Cortex of kidney (tissue), 1 donor: ENCODE measurements at places on chromosomes 13 and 19.

- no peak for DNase-seq
Measured at GRCh38 chr13:77386880-77387606, 60.1 kb upstream of the MYCBP2 start.

DNA sequence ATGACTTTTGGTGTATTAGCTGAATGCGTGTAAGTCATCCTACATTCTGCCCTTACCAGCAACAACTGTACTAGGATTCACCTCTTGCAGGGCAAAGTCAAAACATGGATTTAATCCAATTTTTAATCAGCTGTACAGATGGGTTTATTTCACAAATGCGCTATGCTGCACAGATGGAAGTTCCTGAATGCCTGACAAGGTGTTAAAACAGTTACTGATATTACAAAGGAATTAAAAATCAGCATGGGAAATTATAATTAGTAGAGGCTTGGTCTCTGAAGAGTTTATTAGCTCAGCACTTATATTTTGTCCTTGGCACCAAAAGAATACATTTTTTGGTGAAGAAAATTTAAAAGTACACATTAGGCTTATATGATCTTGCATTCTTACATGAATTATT, 448.9 kb downstream of the PCDH9 start:
- DNase-seq = no peak

- no peak for DNase-seq
Measured at GRCh38 chr13:103839460-103839859, 773.2 kb upstream of the SLC10A2 start.

- no peak for DNase-seq
Measured at GRCh38 chr19:13932911-13933393, 5.3 kb downstream of the PODNL1 start.

DNA sequence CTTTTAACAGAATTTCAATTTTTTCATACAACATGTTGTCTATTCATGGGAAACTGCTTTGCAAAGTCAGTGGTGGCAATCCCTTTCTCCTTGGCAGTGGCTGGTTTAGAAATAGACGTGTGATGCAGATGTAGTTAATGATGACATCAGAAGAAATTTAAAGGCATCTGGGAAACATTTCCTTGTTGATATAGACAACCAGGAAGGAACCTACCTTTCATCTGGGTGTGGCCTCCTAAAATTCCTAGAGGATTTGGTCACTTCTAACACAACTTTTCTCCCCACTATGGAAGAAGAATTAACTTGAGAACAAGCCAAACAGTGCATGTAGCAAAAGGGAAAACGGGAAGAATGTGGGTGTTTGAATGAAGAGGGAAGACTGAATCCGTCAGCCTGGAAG, 102.8 kb downstream of the EFNB2 start:
- DNase-seq = no peak

DNA sequence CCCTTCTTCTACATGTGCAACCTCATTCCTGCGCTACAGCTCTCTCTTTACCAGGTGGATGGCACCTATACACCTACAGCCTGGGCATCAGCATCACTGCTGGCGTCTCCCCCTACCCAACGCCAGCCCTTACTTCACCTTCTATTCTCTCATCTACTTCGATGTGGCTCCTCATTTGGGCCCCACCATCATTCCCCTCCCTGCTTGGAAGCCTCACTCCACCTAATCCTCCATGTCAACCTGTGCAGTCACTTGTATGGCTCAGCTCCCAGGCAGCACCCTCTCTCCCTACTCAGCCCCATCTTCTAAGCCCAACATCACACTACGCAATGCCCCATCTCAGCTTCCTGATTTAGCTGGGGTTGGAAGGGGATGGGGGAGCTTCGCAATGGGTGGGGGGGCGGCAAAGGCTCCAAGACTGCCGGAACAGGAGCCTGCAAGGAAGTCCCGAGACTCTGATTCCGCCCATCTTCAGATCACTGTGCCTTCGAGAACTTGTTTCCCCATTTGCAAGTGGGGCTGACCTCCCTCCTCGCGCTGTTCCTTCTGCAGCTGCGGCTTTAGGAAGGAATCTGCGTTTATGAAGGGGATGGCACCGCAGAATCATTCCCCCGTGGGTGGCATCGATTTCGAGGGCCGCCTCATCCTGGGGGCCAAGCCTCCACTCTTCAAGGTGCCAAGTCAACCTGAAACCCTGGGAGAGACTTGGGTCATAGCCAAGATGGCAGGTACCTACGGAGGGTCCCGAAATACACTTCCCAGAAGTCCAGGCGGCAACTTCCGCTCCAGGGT, 913 bp downstream of the MZF1 start:
- DNase-seq = no peak

GRCh38 chr13:100694722-100695508, 20.3 kb upstream of the TMTC4 start:
- DNase-seq = no peak

DNA sequence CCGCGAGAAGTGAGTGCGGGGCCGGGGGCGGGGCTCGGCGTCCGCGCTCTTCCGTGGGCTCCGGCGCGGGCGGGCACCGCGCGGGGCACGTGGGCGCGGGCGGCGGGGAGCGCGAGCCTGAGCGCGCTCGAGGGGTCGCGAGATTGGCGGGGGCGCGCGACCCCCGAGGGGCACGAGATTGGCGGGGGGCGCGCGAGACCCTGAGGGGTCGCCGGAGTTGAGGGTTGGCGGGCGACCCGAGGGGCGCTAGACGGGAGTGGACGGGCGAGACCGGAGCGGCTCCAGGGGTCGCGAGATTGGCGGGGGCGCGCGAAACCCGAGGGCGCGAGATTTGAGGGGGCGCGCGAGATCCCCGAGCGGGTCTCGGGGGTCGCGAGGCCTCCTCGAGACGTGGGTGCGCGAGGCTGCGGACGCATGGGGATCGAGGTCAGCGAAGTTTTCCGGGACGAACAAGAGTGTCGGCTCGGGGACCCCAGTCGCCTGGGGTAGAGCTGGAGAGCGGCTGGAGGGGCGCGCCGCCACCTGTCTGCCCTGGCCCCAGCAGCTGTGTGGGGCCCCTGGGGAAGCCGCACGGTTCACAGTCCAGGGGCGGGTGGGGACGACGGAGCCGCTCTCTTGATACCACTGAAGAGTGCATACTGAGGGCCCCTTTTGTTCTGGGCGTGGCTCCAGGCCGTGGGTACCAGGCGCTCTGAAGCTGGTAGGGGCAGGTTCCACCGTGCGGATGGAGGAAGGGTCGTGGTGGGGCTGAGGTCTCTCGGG, 682 bp downstream of the SSBP4 start:
- DNase-seq = no peak

GRCh38 chr13:65090186-65090585, 2139.9 kb downstream of the PCDH9 start:
- DNase-seq = no peak

GRCh38 chr19:8566855-8567254, 10.4 kb downstream of the MYO1F start:
- no peak for DNase-seq

GRCh38 chr13:75353781-75354193, 128.2 kb downstream of the TBC1D4 start:
- no peak for DNase-seq

GRCh38 chr13:31227063-31227462, 27.3 kb downstream of the B3GLCT start:
- DNase-seq = no peak

GRCh38 chr13:109439813-109440212, 346.6 kb downstream of the IRS2 start:
- no peak for DNase-seq

- DNase-seq = no peak
Measured at GRCh38 chr13:48431987-48432615, 19.2 kb upstream of the LPAR6 start.

DNA sequence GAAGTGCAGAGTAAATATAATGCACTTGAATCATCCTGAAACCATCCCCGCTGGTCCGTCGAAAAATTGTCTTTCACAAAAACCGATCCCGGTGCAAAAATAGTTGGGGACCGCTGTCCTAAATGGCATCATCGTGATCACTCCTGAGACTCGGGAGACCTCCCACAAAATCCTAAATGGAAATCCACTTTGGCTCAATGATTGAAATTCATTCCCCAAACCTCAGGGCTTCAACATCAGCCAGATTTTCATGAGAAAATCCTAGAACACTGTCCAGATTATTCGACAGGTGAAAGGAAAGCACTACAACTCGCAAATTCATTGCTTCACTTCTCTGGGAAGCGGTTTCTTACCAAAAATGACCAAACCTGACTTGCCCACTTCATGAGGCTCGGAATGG, 335.3 kb upstream of the ZNF507 start:
- no peak for DNase-seq

DNA sequence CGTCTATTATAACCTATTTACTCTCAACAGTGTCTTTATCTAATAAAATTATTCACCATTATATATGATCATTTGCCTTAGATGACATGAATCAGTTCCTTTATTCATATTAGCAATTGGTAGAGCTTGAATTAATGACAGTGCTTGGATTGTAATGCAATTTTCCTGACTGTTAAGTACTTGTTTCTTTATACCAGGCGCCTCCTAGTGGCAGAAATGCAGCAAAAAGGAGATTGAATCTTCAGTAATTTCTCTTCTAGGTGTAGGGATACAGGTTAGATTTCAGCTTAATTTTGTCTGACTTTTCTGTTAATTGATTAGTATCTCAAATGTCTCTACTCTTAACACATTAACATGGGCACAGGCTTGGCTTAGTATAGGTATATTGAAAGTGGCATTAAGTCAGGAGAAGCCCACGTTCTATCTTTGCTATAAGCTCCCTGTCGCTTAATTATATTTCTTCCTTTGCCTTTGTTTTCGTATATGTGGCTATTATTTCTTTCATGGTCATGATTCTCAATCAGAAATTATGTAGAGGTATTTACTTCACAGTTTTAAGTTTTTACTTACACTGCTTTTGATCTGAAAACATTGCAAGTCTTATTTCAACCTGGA, 9.1 kb upstream of the LHFPL6 start:
- DNase-seq = no peak

DNA sequence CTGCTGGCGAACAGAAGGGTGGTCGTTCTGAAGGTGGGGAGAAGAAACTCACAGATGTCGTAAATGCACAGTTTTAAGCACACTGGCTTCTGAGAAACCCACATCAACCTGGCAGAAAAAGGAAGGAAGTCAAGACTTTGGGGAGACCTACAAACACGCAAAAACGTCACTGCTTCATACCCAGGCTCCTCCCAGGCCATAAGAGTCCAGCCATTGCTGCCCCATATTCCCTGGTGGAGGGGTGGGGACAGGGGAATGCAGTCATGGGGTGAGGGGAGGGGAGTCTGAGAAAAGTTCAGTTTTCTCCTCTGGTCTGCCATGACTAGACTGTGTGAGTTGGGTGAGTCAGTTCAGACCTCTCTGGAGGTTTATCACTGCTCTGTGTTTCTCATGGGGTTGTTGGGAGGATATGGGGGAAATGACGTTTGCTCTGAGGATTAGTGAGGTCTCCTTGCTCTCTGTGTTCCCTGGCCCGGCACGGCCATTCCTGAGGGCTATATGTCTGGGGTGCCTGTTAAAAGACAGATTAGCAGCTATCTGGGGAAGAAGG, 139.0 kb downstream of the FLT1 start:
- DNase-seq = no peak

DNA sequence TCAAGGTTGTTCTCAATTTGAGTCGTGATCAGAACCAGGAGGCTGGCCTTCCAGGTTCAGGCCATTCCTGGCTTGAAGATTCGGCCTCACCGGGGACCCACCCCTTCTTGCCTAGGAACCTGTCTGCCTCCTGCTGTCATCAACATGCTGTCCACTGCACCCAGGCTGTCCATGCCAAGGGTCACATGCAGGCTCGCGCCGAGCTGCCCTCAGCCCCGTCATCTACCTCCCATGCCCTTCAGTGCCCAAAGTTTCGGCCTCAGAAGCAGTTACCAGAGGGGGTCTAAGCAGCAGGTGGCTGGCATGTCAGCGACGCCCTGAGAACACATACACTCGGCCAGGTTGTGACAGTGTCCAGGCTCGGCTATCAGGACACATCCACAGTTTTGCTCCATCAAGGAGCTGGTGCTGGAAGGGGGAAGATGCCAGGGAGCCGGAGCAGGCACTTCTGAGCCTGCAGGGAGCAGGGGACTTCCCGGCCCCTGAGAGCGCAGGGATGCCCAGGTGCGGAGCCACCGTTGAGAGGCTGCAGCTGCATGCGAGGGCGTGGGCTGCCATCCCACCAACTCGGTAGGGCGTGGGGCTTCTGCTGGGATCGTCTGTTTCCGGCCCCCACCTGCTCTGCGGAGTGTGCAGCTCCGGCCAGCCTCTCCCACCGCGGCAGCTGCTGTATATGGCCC, 590.9 kb upstream of the SLITRK5 start:
- peak; percentile 7 for DNase-seq

DNA sequence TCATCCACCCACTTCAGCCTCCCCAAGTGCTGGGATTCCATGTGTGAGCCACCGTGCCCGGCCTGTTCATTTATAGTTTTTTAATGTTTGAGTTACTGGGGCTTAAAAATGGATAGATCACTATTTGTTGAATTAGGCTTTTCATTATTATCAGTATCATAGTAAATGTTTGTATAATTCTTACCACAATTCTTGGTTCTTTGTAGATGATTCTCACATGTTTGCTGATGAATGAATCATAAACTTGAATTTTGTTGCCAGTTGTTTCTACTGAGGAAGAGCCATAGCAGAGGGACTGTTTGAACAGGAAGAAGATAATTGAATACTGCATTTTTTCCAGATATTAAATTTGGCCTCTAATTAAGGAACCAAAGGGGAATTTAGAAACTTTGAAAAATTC, 2.6 kb upstream of the LPAR6 start:
- DNase-seq = no peak

GRCh38 chr19:5115771-5116202, 146.9 kb downstream of the KDM4B start:
- DNase-seq = no peak

DNA sequence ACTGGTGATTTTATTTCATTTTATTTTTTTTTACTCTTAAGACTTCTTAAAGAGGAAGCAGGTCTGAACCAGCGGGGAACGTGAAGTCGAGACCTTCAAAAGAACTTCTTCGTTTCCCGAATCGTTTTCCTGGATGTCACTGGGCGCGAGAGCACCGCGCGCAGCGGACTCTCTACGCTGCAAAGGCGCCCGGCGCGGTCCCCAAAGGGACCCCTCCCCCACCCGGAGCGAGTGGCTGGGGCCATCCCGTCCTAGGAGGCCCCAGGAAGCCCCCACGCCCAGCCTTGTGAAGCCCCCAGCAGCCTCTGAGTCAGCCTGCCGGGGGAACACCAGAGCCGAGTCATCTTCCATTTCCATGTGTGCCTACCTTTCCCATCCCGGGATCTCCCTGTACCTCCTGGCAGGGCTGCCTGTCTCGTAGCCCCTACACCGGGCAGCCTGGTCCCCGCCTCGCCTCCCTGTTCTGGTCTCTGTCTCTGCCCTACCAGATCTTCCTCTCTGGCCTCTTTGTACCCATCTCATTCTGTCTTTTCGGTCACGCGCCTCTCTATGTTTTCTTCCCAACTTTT, 608 bp downstream of the CD70 start:
- no peak for DNase-seq
